ENCODE measurements at places on chromosomes 4 and X.

- no peak for DNase-seq
Observed at GRCh38 chrX:17580539-17581152, 156.6 kb upstream of the SCML1 start.

DNA sequence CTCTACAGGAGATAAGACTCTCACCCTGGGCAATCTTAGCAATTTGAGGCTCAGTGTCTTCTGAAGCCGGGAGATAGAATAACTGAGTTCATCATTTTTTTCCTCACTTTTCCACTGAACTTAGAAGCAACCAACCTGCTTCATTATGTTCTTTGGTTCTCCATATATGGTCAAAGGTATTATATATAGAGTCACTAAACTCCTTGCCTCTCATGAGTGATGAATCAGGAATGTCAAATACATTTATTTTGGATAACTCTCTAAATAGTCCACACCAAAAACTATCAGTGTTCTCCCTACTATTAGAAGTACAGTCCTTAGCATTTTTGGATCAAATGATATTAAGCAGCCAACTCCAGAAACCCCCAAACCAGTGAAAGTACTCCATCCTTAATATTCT lies 421.5 kb upstream of the EPHA5 start:
- no peak for DNase-seq

GRCh38 chrX:111360839-111361238 lies 51.2 kb downstream of the DCX start:
- DNase-seq = no peak

DNA sequence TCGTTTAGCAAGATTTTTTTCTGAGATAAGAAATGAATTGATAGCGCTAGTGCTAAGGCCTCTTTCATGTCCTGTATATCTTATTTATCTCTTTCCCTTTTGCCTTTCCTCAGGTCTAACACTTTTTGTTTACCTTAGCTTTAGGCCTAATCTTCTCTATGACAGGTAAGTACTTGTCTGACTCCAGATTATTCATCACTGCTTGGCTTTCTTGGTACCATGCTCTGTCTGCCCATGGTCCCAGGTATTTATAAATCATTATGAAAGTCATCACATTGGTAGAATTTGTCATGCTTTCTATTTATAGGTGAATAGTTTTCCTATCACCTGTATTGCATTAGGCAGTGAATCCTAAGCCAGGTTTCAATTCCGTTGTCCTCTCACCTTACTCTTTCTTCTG lies 99.5 kb upstream of the CTSO start:
- no peak for DNase-seq

GRCh38 chr4:174681723-174682300 lies 147.2 kb downstream of the GLRA3 start:
- DNase-seq = no peak

DNA sequence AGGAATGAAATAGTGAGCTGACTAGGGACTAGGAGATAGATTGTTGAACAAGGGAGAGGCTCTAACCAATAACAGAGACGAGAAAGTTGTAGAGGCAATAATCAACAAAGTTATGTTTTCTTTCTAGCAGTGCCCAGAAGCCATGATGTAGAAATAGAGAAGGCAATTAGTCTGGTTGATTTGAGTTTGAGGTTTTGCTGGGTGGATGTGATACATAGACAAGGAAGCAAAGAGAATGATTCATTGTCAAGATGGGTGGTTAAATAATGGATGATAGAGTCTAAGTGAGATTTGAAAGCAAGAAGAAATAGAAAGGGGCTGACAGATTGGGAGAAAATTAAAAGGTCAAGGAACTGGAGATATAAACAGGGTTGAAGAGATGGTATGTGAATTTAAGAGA lies 11.2 kb downstream of the RBM41 start:
- no peak for DNase-seq

- DNase-seq = no peak
Observed at GRCh38 chr4:74942918-74943253, 10.0 kb downstream of the PARM1 start.

DNA sequence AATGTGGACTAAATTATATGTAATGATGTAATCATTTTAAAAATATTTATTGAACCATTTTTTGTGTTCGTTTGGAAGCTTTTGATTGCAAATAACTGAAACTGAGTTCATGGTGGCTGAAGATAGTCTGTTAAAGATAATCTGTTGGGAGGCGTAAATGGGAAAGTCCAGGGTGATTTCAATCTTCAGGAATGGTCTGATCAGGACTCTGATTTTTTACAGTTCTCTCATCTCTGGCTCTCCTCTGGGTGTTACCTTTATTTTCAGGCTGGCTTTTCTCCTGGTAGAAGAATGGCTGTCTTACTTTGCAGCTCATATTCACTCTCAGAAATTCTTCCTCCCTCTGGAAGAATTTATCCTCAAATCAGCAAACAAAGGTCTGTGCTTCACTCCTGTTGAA lies 199.0 kb upstream of the LEF1 start:
- DNase-seq = no peak

- no peak for DNase-seq
Observed at GRCh38 chr4:55071951-55072350, 53.4 kb downstream of the KDR start.

- no peak for DNase-seq
Observed at GRCh38 chrX:51795136-51795535, 51.9 kb downstream of the GSPT2 start.

DNA sequence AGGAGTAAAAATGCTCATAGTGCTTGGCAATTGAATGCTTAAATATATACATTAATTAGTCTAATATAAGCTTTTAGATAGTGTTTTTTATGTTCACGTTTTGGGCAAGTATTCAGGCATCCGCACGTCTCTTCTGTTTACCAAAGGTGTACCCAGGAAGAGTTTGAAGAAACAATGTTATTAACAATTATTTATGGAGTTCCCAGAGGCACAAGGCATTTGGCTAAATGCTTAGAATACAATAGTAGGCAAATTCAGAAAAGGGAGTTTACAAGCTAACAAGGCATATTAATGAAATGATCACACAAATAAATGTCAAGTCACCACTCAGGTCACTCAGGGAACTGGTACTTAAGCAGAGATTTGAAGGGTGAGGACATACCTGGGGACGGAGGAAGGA lies 294.8 kb downstream of the TENM3 start:
- DNase-seq = no peak

- DNase-seq = no peak
Observed at GRCh38 chrX:39652336-39652735, 445.4 kb downstream of the BCOR start.

DNA sequence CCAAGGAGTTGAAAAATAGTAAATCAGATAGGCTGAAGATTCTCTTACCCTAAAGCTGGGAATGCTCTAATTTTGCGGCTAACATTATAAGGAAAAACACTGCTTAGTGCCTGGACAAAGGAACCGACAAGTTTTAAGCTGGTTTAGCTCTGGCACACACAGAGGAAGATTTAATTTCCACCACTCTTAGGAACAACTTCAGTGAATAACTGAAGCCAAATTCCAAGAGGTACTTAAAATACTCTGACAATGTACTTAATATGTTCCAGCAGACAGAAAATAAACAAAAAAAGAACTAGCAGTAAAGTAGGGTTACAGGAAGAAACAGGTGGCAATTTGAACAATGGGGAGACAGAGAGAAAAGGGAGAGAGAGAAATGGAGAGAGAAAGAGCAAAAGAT lies 340.8 kb upstream of the NDST4 start:
- no peak for DNase-seq

DNA sequence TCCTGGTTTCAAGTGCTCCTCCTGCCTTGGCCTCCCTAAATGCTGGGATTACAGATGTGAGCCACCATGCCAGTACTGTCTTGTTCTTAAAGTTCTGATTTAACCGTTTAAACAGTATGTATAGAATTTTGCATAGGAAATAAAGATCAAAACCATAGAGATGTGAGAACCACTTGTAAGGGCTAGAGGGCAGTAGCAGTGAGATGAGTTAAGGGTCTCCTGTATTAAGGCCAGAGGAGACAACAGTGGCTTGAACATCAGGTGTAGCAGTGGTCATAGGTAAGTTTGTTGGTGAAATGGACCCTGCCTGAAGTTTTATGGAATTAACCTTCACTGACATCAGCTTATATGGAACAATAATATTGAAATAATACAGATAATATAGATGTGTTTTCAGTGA lies 155.7 kb downstream of the SLC4A4 start:
- DNase-seq = no peak

- DNase-seq = no peak
Observed at GRCh38 chrX:143853488-143853887, 30.4 kb upstream of the UBE2NL start.

- no peak for DNase-seq
Observed at GRCh38 chrX:120305531-120306141, 5.6 kb downstream of the TMEM255A start.
